Ovary (tissue), 10 donors: ENCODE measurements at places on chromosomes 2 and 18. TPM values are rescaled to one million over a fixed set of nuclear protein-coding genes. Genes with fewer than 3 reads are reported as not detected.
A peak's percentile ranks its signal among the peaks of the same experiment; 100 is the strongest.

DNA sequence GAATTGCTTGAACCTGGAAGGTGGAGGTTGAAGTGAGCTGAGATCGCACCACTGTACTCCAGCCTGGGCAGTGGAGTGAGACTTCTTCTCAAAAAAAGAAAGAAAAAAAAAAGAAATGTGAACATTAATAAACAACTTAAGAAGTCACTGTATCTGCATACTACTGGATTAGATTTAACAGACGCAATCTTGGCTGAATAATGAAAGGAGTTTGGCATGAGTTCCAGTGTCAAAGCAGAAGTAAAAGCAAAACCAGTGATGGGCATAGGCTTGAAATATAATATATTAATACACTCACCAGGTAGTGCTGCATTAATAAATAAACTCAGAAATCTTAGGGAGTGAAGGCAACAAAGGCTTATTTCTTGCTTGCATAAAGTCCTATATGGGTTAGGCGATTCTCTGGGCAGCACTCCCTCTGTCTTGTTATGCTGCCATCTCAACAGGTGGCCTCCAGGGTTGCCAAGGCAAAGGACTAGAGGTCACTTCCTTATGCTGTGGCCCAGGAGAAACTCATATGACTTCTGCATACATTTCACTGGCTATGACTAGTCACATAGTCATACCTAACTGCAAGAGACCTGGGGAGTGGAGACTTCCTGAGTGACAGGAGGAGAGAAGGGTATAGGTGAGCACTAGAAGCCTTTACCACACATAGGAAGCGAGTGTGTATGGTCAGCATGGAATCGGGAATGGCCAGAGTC is 296.2 kb upstream of the SPRED2 start:
- H3K4me1 ChIP-seq = no peaks in the 10 kb centered on the region
- H3K27me3 ChIP-seq = no peaks in the 10 kb centered on the region
- no peak overlapping the region for H3K27ac ChIP-seq
- H3K36me3 ChIP-seq = no peaks in the 10 kb centered on the region

DNA sequence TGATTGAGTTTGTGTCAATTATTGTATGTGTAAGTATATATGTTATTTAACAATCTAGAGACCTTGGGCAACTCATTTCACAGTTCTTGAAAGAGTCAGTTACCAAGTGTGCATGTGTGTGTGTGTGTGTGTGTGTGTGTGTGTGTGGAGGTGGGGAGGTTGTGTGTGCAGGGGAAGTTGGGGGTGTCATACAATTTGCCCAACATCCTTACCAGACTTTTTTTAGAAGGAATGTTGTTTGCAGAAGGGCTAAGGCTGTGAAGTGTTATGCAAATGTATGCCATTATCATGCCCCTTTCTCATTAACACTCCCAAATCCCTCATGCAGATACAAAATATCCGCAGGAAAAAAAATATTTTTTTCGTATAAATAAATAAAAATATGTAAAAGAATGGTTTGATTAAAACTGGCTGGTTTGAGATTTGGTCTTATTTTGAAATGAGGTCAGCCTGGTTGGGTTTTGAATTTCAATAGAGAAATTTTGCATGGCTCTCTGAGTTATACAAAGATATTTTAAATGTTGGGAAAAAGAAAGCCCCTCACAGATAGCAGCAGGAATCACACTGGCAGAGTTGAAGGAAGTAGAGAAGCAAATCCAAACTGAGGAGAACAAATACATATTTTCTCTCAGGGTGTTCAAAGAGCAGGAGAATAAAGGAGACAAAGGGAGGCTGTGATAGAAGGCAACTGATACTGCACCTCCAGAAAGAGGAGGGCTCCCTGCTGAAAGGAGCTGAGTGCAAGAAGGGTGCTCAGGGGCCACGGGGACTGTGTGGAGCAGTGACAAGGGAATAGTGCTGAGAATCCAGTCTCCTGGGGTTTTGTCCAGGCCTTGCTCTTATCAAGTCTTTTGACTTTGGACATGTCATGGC is 1365.5 kb upstream of the CELF4 start:
- no peaks in the 10 kb centered on the region for H3K27me3 ChIP-seq
- no peaks in the 10 kb centered on the region for H3K36me3 ChIP-seq

DNA sequence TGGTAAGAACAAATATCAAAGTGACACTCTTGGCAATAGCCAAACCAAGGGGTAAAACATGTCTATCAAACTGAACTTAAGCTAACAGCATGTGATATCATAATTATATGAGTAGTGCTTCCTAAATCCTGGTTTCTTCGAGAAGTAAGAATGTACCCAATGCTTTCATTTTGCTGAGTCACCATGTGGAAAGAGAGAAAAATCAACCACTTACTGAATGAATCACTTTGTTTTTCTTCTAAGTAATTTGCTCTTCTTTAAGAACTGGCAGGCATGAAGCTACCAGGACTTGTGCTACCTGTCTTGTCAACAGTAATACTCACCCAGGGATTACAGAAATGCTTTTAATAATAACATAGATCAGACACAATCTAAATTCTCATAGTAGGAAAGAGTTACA is 19.0 kb upstream of the DUSP19 start:
- H3K27ac ChIP-seq = no peak overlapping the region
- H3K4me1 ChIP-seq = no peaks in the 10 kb centered on the region
- H3K36me3 ChIP-seq = no peaks in the 10 kb centered on the region
- H3K4me3 ChIP-seq = no peak overlapping the region

- no peak for DNase-seq
- no peaks in the 10 kb centered on the region for H3K36me3 ChIP-seq
- no peak overlapping the region for H3K4me3 ChIP-seq
- H3K4me1 ChIP-seq = peaks cover 2% of the 10 kb centered on the region
- no peaks in the 10 kb centered on the region for H3K27me3 ChIP-seq
Measured at GRCh38 chr2:213288913-213289700, 4.8 kb downstream of the SPAG16 start.

- no peaks in the 10 kb centered on the region for H3K36me3 ChIP-seq
- H3K4me3 ChIP-seq = no peak overlapping the region
- no peaks in the 10 kb centered on the region for H3K4me1 ChIP-seq
- H3K27me3 ChIP-seq = no peaks in the 10 kb centered on the region
- peak; percentile 84 for DNase-seq
- H3K27ac ChIP-seq = no peak overlapping the region
Measured at GRCh38 chr18:8696749-8697211, 8.6 kb upstream of the MTCL1 start.

DNA sequence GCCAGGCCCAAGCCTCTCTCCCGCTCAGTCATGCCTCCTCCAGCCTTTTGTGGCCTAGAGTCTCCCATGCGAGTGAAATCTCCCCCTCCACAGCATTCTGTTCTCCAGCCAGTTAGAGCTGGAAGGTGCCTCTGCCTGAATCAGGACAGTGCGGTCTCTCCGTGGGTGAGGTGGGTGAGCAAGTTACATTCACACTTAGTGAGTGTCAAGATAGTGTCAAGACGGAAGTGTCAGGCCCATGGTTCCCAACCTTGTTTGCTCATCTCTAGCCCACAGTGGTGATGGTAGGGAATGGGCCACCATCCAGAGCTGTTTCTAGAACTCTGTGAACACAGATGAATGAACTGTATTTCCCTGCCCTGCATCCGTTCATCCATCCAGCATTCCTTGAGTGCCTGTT is 59.5 kb downstream of the LPIN1 start:
- H3K4me3 ChIP-seq = no peak overlapping the region
- no peak overlapping the region for H3K27ac ChIP-seq
- no peaks in the 10 kb centered on the region for H3K4me1 ChIP-seq
- no peak for DNase-seq
- H3K36me3 ChIP-seq = no peaks in the 10 kb centered on the region

GRCh38 chr2:136032192-136032591 is 46.8 kb upstream of the DARS1 start:
- no peaks in the 10 kb centered on the region for H3K27me3 ChIP-seq
- no peak overlapping the region for H3K27ac ChIP-seq
- DNase-seq = no peak
- H3K4me1 ChIP-seq = peaks cover 2% of the 10 kb centered on the region
- H3K4me3 ChIP-seq = no peak overlapping the region

MAL gene
- total RNA-seq = 1.7 TPM

CNRIP1 gene
- total RNA-seq = 48.0 TPM
